ENCODE measurements at places on chromosomes 3 and 15. TPM values are rescaled to one million over a fixed set of nuclear protein-coding genes. Genes with fewer than 3 reads are reported as not detected.

Gene MASP1
- not detected for total RNA-seq

Gene CLDN16
- 0.78 TPM for total RNA-seq

Gene CLRN1
- total RNA-seq: not detected

Gene ZNF774
- 0.69 TPM for total RNA-seq

Gene FGF7
- 0.20 TPM for total RNA-seq

Gene STAB1
- total RNA-seq: not detected

Gene DCLK3
- not detected for total RNA-seq

Gene ATP13A4
- not detected for total RNA-seq

Gene HIGD2B
- total RNA-seq: not detected

Gene PLSCR2
- not detected for total RNA-seq

Gene MYLK
- total RNA-seq: not detected

Gene FGD5
- 0.17 TPM for total RNA-seq

Gene TMF1
- 16.8 TPM for total RNA-seq

Gene ROPN1
- total RNA-seq: not detected

Gene RNU5B-1
- total RNA-seq: not detected

Gene SATB1
- total RNA-seq: 2.3 TPM

Gene MST1R
- 0.82 TPM for total RNA-seq

Gene ELL3
- 4.0 TPM for total RNA-seq

Gene CASR
- total RNA-seq: not detected

Gene LRTM1
- not detected for total RNA-seq

Gene CRABP1
- total RNA-seq: 0.25 TPM

Gene GALNT15
- total RNA-seq: 0.09 TPM

Gene DNAH12
- not detected for total RNA-seq

Gene SOX14
- not detected for total RNA-seq

Gene CYP1A1
- not detected for total RNA-seq

Gene CCR9
- not detected for total RNA-seq

Gene TM4SF4
- total RNA-seq: not detected

Gene CCDC13
- total RNA-seq: 0.87 TPM

Gene GABRG3
- 0.20 TPM for total RNA-seq

Gene TGFBR2
- 5.9 TPM for total RNA-seq

Gene HEG1
- total RNA-seq: 10.4 TPM

Gene LXN
- total RNA-seq: 35.7 TPM

Gene CFAP44
- total RNA-seq: 2.6 TPM

Gene FBLN2
- total RNA-seq: not detected

Gene C3orf85
- total RNA-seq: not detected

Gene RPN1
- total RNA-seq: 312 TPM

Gene DLEC1
- total RNA-seq: not detected

Gene CTNNB1
- total RNA-seq: 263 TPM

Gene CFAP20DC
- 2.6 TPM for total RNA-seq

Gene SNTN
- total RNA-seq: not detected

Gene LRRC31
- not detected for total RNA-seq

Gene SLC22A13
- total RNA-seq: 0.17 TPM

Gene SIAH2
- total RNA-seq: 23.0 TPM

Gene CNTN3
- total RNA-seq: 0.84 TPM

Gene GNAT1
- total RNA-seq: not detected

Gene HHLA2
- not detected for total RNA-seq

Gene SPTBN5
- 0.10 TPM for total RNA-seq

Gene NUSAP1
- 115 TPM for total RNA-seq

Data from NCI-H460 (cell line).